ENCODE measurements at places on chromosomes 2 and 18.

DNA sequence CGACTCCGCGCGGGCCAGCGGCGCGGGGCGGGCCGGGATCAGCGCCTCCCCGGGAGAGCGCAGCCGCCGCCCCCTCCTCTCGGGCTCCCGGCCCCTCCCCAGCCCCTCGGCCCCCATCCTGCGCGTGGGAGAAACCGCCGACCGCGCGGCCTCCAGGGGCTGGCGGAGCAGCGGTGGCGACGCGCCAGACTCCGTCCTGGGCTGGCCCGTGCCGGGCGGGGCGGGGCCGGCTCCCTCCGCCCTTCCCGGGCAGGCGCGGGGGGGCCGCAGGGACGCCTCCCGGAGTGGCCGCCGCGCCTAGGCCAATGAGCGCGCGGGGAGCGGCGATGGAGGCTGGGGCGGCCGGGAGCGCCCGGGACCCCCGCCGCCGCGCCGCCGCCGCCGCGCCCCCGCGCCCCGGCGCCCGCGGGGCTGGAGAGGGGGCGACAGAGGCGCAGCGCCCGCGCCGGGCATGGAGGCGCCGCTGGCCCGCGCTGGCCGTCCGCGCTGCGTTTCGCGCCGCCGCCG lies 49.1 kb downstream of the KCNIP3 start:
- peak; percentile 18 for DNase-seq

DNA sequence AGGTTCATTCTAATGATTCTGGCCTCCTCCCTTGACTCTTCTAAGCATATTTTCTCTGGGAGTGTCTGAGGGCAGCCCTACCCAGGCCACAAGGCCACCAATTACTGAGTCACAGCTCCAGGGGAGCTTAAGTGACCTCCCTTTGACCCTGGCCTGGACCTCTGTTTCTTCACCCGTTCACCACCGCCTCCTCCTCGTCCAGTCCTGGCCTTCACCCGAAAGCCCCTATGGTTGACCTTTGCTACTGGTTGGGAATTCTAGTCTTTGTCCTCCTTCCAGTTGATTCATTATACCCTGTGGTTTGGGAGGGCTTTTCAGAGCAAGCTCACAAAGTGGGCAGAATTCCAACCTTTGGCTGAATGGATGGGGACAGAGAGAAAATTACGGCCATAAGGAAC lies 72.6 kb downstream of the NRP2 start:
- DNase-seq, result peak; percentile 43

- no peak for DNase-seq
Measured at GRCh38 chr2:212282671-212283261, 255.8 kb downstream of the ERBB4 start.

DNA sequence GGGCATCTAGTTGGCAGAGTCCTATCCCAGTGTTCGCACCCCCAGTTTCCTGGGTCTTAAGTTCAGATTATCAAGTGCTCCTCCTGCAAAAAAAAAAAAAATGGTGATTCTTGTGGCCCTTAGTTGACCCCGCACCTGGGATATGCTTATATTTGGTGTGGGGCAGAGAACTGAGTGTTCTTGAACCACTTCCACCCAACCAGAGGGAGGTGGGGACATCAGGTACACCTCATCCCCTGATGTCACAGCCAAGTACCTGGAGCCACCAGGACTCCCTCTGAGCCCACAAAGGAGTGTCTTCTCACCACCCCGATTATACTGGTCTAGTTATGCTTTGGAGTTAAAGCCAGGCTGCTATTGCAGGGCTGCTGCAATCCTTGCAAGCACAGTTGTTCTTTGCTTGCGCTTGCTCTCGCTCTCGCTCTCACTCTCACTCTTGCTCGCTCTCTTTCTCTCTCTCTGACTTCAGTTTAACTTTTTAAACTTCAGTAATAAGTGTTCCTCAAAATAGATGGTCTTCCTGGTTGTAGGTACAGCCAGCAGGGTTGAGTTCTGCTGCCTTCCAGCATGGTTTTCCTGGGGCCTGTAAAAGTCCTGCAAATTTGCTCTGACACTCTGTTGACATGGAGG lies 265.7 kb downstream of the NEDD4L start:
- no peak for DNase-seq

DNA sequence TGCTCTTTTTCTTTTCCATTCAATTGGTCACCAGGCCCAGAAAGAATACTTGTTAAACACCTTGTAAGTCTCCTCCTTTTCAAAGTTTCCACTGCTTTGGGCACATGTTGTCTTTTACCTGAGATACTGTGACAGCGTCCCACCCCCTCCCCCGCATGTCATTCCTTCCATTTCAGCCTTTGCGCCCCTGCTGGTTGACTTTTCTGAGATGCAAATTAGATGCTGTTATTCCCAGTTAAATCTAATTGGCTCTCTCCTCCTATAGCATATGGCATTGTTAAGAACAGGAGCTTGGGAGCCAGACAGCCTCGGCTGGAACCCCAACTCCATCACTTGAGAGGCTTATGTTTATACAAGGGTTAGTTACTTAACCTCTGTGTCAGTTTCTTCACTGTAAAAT lies 80.3 kb upstream of the GAREM1 start:
- no peak for DNase-seq

DNA sequence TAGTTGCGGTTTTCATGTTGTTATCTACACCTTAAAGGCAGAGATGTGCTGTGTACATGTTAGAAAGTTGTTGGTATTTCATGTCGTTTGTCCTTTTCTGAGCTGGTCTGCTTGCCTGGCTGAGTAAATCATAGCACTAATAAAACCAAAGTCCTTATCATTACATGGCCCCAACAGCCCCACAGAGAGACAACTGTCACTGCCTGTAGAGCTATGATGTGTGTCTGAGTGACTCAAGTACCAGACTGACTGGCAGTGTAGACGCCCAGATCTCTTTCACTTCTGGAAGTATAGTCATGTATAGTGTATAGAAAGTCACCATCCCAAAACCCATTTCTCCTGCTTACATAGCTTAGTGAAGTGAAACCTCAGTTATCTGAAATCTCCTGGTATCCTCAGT lies 4.3 kb downstream of the SOCS6 start:
- DNase-seq, result no peak

GRCh38 chr18:63908858-63909257 lies 1.1 kb downstream of the SERPINB10 start:
- no peak for DNase-seq

DNA sequence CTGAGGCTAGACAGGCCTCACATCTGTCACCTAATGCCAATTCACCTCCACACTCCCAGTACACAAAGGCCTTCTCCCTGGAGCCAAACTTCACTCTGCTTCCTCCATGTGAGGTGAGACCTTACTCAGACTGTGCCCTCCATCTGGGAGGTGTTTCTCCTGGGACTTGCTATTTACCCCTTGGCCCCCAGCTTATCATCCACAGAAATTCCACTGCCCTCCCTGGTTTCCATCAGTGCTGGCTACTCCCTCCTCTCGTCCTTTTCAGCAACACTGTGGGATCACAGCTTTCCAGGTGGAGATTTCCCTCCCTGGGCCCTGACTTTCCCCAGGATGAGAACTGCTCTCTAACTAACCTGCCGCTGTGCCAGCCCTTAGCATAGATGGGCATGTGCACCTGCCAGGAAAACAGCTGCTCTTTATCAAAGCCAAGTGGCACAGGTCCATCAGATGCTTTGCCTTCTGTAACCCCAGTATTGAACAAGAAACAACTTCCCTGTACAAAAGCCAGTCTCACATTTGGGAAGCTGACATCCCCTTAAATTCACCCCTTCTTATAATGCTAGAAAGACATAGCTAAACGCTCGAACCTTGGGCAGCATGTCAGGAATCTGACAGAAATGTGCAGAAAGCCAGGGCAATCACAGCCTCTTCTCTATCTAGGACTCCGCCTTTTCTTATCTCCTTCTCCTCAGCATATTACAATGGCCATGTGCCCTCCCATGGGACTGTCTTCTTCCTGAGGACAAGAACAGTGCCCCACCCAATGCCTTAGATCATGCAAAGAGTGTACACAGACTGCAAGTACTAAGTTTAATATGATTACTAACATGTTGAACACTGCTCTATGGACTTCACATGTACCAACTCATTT lies 535.5 kb upstream of the ID2 start:
- no peak for DNase-seq

- DNase-seq, result no peak
Measured at GRCh38 chr2:118296663-118297062, 208.4 kb downstream of the INSIG2 start.

DNA sequence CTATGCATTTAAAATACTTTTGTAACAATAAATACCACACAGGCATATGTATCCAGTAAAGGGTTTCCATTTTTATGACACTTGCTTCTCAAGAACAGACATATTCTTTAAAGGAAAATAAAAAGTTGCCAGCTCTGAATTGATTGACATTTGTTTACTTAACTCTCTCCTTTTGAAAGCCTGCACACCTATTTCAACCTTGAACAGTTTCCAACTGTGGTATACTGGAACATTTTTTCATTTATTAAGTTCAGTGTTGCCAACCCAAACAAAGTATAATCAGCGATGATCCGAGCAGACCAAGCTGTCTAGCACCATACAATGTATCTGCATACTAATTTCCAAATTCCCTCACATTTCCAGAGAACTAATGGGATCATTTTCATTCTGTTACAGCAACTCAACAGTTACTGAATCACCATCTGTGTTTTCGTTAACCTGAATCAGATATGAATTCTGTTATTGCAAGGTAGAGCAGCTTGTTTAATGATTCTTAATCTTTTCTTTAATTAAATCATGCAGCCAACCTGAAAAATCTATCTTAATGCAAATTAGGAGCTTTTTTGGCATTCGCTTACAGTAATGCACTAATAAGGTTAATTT lies 725.5 kb upstream of the ZEB2 start:
- no peak for DNase-seq

DNA sequence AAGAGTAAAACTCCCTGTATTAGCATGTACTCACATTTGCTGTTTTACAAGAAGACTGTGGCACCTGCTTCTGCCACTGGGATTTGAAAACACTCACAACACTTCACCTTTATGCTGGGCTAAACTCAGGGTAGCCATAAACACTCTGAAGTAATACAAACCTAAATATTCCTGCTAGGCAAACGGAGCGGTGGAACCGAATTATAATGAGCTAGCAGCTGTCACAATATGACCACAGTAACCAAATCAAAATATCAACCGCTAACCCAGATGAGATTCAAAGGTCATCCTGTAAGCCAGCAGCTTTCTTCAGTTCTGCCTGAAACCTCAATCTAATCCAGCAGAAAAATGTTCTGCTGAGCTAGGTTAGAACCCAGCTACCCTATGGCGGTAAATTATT lies 132.1 kb downstream of the TCF4 start:
- no peak for DNase-seq

GRCh38 chr2:6069381-6069780 lies 377.2 kb downstream of the SOX11 start:
- no peak for DNase-seq

- DNase-seq, result no peak
Measured at GRCh38 chr18:23970161-23971096, 44.1 kb upstream of the TTC39C start.

DNA sequence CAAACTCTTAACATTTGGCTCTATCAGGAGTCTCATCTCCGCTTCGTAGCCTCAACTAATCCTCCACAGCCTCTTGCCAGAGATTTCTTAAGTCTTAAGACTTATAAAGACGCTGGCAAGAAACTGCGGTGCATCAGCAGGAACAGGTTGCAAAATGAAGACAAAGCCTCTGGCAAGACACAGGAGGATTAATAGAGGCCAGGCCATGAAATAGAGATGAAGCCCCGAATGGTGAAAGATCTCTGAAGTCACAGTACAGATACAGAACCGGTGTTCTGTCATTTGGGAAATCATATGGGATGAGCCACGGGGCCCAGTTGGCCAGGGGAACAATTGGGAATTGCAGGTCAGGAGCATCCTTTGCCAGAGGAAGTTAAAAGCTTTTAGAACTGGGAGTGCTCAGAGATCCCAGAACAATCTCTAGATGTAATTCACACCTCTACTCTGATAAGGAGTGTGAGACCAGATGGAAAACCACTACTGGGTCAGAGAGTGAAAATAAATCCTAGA lies 190.9 kb upstream of the FOSL2 start:
- DNase-seq, result no peak

DNA sequence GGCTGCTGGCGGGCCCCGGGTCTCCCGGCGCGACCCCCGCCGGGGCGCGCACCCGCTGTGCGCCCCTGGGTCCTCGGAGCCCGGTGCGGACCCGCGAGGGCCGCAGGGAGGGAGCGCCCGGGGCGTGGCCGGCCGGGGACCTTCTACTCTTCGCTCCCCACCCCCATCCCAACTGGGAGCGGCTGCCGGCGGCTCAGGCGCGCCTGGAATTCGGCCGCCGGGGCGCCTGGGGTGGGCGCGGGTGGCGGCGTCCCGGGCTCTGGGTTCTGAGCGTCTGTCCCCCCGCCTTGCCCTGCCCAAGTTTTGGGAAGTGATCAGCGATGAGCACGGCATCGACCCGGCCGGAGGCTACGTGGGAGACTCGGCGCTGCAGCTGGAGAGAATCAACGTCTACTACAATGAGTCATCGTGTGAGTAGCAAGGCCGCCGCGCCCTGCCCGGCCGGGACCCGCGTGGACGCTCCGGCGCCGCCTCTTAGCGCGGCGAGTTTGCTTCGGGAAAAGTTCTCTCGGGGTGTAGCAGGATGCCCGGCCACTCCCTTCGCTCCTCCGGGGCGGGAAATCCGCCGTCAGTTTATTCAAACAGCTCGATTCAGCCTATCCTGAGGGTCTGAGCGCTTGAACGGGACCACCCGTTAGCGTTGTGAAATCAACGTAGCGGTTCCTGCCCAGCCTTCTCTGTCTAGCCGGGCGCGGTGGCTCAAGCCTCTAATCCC lies 502 bp downstream of the TUBB6 start:
- DNase-seq, result peak; percentile 80

- no peak for DNase-seq
Measured at GRCh38 chr18:25097569-25098056, 254.4 kb downstream of the ZNF521 start.

- no peak for DNase-seq
Measured at GRCh38 chr18:51789871-51790270, 550.1 kb upstream of the DCC start.

GRCh38 chr2:96587843-96588242 lies 50.3 kb downstream of the KANSL3 start:
- no peak for DNase-seq

GRCh38 chr18:32553174-32553573 lies 82.5 kb upstream of the GAREM1 start:
- DNase-seq, result no peak
